NCI-H526 (cell line): ENCODE measurements at places on chromosomes 12 and 14.

- no peak for DNase-seq
Measured at GRCh38 chr12:124321556-124322270, 26.8 kb downstream of the RFLNA start.

DNA sequence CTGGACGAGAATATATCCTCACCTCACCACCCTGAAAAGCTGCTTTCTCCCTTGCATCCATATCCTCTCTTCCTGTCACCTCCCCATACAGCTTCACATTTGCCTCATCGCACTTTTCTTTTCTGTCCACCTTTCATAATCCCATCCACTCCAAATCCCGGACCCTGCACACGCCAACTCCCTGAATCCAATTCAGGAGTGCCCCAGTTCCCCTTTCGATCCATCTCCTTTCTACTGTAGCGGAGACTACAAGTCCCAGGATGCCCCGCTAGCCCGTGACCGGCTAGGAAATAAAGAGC, 2.5 kb downstream of the TMEM253 start:
- no peak for DNase-seq

DNA sequence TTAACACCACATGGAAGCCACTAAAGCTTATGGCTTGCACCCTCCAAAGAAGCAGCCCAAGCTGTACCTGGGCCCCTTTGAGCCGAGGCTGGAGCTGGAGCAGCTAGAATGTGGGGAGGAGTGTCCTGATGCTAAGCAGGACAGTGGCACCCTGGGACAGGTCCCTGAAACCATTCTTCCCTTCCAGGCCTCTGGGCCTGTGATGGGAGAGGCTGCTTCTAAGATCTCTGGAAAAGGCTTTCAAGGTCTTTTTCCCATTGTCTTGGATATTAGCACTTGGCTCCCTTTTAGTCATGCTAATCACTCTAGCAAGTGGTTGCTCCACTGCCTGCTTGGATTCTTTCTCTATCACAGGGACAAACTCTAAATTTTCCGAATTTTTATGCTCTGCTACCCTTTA, 40.9 kb downstream of the OSBPL8 start:
- no peak for DNase-seq

- DNase-seq: no peak
Measured at GRCh38 chr12:52254965-52255751, 19.3 kb upstream of the KRT86 start.
